ENCODE measurements at places on chromosomes 2 and 18.
A peak's percentile ranks its signal among the peaks of the same experiment; 100 is the strongest.

DNA sequence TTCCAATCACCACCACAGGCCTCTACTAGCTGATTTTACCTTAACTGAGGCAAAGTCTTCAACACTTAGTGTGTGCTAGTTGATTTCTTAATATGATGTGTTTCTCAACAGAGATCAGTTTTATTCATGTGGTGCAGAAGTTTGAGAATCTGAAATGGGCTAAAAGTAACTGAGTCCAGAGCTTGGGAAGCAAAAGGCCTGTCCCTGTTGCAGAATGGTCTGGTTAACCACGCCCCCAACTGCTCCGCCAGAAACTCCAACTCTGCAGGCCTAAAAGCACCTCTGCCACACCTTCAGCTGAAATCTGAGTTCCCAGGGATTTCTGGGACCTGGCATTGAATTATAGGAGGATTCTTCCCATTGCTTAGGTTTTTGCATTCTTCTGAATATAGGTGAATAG is 44.9 kb downstream of the TWIST2 start:
- DNase-seq = no peak

GRCh38 chr2:231172025-231172424 is 26.4 kb upstream of the ARMC9 start:
- no peak for DNase-seq

DNA sequence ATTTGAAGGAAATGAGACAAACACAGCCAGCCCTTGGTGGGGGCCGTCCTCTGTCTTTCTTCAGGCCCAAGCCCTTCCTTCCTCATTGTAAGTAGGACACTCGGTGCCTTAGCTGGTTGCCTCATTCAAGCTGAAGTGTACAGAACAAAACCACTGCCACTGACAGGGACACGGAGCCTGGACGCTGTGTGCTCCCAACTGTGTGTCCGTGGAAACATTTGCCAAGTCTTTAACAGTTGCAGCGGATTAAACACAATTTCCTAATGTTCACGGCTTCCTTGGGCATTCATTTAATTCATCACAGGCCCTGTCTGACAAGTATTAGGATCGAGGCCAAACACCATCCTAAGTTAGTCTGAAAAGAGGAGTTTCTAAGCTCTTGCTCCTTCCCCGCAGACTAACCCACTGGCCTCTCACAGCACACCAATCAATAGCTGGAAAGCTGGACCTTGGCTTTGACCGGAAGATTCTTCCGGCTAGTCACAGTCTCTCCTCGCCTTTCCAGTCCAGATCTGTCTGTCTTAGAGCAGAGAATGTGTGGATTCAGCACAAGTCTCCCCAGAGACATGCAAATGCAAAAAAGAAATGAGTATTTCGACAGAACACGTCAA is 68.7 kb upstream of the ACSL3 start:
- DNase-seq = no peak

DNA sequence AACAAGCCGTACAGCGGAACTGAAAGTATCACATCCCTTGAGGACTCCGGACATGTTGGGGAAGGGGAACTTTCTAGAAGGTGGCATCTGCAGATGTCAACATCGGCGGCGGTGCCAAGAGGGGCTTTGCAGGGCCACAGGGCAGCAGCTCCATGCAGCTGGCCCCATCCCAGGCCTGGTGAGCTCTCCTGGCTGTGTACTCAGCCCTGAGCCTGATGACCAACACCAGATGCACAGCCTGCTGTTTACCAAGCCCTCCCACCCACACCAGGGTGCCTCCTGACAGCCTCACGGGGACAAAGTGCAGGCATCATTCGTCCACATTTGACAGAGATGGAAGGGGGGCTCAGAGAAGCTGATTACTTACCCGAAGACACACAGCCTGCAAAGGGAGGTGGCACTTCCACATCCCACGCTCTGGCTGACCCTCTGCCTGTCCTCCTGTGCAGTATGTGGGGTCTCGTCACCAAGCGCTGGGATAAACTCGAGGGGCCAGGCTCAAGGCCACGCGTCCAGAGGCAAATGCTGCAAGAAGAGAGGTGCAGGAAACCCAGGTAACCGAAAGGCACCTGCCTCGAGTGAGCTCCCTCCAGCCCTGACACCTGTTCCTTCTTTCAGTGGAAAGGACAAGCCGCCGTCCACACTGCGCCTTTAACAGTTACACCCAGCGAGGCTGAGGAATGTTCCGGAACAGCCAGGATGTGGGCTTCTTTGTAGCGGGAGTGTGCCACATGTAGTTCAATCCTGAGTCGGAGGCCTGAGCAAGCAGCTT is 69.0 kb upstream of the ASAP2 start:
- no peak for DNase-seq

DNA sequence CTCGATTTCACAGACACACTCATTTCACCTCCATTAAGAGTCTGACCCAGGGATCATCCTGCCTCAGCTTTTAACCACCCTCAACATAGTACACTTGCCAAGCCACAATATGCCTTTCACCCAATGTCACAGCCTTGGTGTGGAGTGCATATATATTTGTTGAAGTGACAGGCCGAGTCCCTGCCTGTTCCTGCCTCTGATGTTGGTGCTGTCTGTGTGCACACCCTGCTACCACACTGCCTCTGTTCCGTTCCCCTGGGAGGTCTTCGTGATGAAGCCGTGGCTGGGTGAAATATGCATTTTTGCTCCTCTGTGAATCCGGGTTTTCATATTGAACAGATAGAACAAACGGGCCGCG is 90.3 kb downstream of the RNF144A start:
- no peak for DNase-seq

DNA sequence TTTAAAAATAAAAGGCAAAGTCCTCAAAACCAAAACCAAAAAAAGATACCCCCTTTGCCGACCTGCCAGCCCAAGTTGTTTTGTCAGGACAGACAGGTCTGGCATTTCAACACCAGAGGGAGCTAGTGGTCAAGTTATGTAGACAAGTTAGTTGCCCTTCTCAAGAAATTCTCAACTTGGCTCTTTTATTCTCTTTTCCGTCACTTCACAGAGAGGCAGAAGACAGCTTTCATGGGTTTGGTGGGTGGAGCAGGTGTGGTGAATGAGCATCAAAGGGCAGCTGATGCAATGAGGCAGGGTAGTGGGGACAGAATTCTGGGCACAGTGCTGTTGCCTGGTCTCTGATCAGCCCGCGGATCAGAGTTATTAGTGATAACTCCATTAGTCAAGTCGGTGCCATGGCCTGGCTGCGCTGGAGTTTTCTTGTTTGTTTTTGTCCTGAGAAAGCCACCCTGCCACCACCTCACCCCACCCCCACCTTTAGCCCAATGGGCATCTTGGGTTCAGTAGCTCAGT is 303.7 kb upstream of the EPAS1 start:
- peak; percentile 10 for DNase-seq

DNA sequence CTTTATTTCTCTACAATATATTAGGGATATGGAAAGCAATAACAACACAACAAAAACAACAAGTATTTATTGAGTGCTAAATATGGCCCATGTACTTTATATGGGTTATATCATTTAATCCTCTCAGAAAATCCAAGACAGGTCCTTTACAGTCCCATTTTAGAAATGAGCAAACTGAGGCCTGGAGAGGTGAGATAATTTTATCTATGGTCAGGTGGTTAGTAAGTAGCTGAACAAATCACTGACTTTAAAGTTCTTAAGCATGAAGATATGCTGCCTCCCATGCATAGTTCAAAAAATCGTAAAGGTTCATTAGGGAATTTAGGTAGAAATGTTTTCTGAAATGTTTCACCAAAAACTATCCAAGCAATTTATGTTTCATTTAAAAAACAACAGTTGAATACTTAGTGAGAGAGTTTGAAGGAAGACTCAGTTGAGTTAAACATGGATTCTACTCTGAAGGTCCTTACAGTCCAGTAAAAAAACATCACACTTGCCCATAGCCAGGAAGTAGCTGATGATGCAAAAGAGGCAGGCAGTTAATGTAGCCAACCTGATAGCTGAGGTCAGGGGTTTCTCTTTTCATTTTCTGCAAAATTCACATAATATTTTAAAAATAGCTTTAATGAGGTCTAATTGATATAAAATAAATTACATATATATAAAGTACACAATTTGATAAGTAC is 7.6 kb upstream of the NFE2L2 start:
- DNase-seq = no peak

DNA sequence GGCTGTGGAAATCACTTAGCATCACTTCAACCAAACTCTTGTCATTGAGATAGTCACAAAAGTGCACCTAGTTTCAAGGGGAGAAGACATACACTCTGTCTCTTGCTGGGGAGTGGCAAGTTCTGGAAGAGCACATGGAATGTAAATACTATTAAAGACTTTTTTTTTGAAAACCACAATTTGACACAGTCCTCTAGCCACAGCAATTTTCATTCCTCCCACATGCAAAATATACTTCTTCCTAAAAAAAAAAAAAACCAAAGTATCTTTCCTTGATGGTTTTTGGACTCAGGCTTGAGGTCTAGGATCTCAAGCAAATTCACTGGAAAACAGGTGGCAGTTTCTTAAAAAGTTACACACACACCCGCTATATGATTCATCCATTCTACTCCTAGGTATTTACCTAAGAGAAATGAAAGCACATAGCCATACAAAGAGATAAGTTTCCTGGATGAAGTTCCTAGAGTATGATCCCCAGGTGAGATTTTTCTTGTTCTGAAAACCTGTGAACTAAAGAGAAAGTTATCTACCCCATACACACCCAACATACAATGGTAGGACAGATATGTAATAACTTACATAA is 295.8 kb downstream of the SP3 start:
- no peak for DNase-seq

- DNase-seq = no peak
Measured at GRCh38 chr2:100820523-100821254, 750 bp downstream of the NPAS2 start.
